AG09319 (cell line): ENCODE measurements at places on chromosomes 3 and 15.

GRCh38 chr3:191065181-191065805 is 133.7 kb upstream of the OSTN start:
- DNase-seq, result no peak

DNA sequence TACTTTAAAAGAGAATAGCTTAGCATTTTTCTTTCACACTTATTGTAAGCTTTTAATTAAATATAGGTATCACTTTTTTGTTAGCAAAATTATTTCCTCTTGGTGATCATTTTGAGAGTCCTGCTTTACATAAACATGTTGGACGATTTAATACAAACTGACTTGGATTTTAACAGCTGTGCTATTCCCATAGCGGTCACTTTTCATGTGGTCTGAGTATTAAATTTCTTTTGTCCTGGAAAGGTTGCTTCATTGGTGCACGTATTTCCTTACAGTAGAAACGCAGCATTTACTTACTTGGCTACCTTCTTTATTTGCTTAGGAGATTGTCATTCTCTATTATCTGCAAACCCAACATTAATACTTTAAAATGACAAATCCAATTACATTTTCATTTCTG is 109.4 kb downstream of the ATG7 start:
- DNase-seq, result no peak

DNA sequence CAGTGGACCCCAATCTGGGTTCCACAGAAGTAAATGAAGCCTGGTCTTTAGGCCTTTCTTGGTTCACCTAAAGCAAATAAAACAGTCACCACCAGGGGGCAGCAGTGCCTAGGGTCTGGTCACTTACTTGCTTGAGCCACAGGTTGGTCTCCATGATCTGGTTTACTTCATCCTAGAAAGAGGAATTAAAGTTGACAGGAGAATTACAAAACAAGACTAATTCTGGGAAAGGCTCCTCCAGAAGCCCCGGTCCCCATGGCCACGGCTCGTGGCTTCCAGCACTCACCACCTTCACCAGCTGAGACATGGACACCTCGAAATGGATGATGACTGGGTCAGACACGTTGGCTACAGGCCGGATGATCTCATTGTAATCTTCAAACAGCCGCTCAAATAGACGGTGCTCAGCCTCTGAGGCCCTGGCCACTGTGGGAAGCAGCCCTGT is 2.3 kb downstream of the CHRNA3 start:
- peak; percentile 91 for DNase-seq

- no peak for DNase-seq
These were observed 14.0 kb downstream of the SLC6A20 start for GRCh38 chr3:45782381-45782780.

DNA sequence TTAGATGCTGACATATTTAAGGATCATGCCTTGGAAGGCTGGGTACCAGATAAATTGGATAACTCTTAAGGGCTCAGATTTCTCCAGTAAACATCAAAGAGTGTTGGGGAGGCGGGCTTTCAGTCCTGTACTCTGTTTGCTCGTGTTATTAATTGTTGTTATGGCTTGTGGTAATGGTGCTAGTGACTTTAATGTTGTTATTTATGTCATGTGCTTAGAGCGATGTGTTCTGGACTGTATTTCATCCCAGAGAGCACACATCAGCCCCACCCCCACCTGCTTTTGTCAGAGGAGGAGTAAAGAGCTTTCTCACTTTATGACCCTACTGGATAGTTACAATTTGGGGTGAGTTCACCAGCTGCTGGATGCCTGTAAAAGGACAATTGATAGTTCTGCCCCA is 386.3 kb downstream of the EPHB1 start:
- DNase-seq, result no peak

DNA sequence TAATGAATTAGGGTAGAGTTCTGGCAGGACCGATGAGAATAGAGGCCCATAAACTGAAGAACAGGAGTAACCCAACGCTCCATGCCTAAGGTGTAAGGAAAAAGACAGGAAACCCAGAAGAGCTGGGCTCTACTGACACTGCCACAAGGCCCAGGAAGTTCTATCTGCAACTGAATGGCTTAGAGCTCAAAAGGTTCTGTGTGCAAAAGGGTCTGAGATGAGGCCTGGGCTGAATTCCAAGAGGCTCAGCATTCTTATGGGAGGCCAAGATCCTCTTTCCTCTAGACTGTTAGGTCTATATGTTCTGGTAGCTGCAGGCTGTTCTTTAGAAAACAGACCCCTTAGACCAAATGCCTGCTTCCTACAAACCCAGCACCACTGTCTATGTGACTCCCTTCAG is 30.5 kb upstream of the PRSS50 start:
- DNase-seq, result no peak

DNA sequence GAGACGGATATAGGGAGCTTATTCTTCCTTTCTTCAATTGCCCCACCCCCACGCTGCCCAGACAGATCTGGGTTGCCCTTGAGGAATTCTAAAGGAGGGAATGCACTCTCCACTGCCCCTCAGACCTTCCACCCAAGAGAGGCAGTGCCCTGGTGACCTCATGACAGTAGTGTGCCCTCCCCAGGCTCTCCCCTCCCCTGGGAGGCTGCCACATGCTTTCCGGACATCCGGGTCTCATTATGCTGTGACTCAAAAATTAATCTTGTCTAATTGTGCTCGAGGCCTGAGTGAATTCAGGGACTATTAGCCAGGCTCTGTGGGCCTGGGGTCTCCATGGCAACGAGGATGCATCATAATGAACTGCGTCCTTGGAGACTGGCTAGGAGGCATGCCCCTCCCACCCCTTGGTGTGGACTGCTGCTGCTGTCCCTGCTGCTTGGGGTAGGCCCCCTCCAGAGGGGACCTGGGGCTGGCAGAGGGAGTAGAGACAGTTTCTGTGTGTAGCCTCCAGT is 20.8 kb downstream of the CORO2B start:
- DNase-seq, result peak; percentile 67

GRCh38 chr3:49316696-49317457 is 23.0 kb downstream of the USP4 start:
- no peak for DNase-seq

GRCh38 chr3:132464066-132464465 is 46.8 kb downstream of the DNAJC13 start:
- DNase-seq, result no peak

DNA sequence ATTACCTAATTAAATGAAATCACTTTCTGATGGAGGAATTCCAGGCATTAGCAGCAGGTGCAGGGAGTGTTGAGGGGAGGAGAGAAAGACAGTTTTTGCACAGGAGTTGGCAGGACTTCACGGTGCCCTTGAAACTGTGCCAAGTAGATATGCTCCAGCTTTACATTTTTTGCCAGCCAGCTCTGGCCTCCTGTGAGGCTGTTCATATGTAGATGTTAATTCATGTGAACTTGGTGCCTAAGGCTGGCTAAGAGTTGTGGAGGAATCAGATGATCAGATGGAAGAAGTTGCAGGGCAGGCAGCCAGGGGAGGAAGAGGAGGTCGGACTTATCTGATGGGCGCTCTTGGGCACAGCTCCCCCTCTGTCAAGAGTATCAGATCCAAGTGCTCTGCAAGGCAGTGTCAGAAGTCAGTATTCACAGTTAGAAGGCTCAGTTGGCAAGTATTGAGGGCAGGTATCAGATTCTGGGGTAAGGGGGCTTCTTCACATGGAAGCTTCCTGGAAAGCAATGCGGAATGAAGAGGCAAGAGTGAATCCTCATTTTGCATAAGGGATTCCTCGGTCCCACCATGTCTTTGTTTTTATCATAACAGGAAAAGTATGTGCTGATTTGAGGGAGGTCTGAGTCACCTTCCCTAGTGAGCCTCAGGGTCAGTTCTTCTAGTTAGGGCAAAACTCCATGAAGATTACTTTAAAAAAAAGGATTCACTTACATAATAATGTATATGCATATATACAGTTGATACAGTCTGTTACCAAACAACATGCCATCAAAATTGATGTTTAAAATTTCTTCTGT is 172.6 kb upstream of the UMPS start:
- DNase-seq, result no peak

DNA sequence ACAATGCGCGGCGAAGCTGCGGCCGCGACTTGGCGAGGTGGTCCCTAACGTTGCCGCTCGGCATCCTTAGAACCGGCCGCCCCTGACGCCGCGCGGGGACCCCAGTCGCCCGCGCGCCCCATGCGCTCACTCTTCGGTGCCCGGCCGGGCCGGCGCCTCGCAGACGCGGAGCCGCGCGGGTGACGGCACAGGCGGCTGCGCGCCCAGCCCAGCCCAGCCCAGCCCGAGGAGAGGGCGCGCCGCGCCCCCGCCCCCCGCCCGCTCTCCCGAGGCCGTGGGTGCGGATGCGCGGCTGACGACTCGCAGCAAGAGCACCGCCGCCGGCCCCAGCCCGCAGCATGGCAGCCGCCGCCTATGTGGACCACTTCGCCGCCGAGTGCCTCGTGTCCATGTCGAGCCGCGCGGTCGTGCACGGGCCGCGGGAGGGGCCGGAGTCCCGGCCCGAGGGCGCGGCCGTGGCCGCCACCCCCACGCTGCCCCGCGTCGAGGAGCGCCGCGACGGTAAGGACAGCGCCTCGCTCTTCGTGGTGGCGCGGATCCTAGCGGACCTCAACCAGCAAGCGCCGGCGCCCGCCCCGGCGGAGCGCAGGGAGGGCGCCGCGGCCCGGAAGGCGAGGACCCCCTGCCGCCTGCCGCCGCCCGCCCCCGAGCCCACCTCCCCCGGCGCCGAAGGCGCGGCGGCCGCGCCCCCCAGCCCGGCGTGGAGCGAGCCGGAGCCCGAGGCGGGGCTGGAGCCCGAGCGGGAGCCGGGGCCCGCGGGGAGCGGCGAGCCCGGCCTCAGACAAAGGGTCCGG is 437 bp downstream of the KLF13 start:
- peak; percentile 32 for DNase-seq

GRCh38 chr3:112132975-112133448 is at the start of gene GCSAM:
GCSAM (minus strand) TSS chr3:112133248; CDS start chr3:112133120, 128 bp downstream.
- DNase-seq, result no peak

DNA sequence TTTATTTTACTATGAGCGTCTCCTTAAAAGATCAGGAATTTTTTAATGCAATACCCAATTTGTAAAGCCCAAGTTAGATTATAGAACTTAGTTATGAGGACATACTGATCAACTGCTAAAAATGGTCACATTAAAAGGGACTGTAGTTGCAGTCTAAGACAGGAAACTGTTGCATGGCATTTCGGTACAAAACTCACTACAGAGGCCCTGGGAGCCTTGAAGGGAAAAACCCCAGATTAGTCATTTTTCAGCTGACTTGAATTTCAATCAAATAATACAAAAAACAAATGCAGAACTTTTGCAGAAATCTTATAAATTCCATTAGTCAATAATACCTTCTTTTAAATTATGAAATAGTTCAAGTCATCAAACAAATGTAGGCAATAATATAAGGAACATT is 6.9 kb upstream of the PTX3 start:
- no peak for DNase-seq

DNA sequence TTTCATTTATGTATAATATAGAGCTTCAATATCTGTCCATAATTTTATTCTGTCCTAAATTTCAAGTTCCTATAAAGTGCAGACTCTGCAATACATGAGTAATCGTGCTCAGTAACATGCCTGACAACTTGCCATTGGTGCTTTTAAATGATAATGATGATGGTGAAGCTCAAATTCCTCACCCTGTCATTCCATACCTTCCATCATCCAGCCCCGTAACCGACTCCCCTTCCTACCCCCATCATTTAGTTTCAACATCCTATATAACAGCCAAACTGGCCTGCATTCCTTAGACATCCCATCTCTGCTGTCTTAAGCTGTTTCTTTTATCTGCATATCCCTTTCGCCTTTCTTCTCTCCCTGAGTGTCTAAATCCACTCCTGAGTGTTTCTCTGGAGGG is 67.2 kb upstream of the DLG1 start:
- no peak for DNase-seq

GRCh38 chr3:138694287-138695007 is 85.9 kb downstream of the FAIM start:
- peak; percentile 58 for DNase-seq

DNA sequence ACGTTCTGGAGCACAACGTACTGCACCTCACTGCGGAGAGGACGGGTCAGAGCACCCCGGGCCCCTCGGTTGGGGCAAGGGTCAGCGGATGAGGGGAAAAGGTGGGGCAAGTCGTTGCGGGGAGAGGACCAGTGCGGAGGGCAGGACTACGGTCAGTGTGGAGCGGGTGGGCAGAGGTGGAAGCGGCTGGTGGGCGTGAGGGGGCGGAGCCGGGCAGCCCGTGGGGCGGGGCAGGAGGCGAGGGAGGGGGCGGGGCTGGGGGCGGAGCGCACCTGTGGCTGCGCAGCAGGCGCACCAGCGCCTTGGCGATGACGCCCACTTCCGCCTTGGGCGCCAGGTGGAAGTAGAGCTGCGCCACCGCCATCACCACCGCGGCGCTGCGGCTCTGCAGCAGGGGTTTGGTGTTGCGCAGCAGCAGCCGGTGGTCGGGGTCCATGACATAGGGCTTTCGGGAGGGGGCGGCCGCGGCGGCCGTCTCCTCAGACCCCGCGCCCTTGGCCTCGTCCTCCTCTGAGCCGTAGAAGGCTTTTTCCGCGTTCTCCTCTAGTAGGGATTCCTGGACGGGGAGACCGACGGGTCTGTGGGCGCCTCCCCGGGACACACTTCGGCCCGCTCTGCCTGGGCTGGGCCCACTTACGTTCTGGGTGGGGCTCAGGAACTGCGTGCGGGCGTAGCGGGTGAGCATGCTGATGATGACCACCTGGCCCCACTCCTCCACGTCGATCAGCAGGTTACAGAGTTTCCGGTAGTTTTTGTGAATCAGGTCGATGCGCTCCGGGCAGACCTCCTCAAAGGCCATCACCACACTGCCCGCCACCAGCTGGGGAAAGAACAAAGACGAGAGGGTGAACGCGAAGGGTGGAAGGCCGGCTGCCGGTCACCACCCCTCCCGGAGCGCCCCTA is 29.2 kb downstream of the AP3B2 start:
- no peak for DNase-seq

DNA sequence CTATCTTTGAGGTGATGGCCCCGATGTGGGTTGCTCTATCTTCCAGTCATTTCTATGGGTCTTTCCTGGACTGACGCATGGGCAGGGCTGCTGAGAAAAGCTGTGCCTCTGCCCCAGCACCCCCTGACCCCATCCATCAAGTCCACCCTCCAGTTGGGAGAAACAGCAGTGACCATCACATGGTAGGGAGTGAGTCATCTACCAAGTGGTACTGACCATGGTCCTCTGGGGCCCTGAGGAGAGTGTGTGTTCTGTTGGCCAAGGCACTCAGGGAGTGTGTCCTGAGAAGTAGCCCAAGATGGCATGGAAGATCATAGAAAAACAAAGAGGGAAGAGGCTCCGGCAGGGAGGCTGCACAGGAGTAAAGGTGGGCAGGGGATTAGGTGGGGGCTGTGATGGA is 1.6 kb upstream of the DNAH1 start:
- no peak for DNase-seq
